Activated CD4-positive, CD25-positive, alpha-beta regulatory T cell treated with anti-CD3 and anti-CD28 coated beads, Interleukin-2, amount 50 U/mL, for 72 hours (primary cell): ENCODE measurements at places on chromosomes 2 and 18.

- DNase-seq = no peak
Observed at GRCh38 chr2:165494573-165494972, 25.1 kb downstream of the CSRNP3 start.

- DNase-seq = peak; percentile 63
Observed at GRCh38 chr18:23662309-23663263, at the start of gene ANKRD29. Gene ANKRD29, minus strand, starts transcription at chr18:23662911. Its CDS starts 181 bp downstream, at chr18:23662730.

DNA sequence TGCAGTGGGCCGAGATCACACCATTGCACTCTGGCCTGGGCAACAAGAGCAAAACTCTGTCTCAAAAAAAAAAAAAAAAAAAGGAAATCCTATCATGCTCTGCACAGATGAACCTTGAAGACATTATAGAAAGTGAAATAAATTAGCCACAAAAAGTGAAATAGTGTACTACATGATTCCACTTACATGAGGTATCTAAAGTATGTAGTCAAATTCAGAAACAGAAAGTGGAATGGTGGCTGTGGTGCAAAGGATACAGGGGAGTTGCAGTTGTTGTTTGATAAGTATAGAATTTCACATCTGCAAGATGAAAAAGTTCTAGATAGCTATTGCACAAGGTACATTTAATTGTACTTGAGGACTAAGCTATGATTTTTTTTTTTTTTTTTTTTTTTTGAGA is 5.2 kb downstream of the ZRANB3 start:
- DNase-seq = no peak

DNA sequence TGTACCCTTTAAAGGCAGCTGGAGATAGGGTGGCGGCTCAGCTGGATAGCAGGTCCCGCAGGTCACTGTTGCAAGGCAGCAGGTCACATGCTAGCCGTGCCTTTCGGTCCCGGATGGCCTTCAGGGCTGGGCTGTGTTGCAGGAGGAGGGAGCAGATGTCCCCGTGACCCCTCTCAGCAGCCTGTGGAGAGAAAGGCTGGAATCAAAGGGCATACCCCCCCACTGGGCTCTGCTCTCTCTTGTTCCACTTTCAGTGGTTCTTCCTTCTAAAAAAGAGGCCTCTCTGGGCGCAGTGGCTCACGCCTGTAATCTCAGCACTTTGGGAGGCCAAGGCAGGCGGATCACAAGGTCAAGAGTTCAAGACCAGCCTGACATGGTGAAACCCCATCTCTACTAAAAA is 4.4 kb upstream of the ANKRD23 start:
- DNase-seq = no peak

DNA sequence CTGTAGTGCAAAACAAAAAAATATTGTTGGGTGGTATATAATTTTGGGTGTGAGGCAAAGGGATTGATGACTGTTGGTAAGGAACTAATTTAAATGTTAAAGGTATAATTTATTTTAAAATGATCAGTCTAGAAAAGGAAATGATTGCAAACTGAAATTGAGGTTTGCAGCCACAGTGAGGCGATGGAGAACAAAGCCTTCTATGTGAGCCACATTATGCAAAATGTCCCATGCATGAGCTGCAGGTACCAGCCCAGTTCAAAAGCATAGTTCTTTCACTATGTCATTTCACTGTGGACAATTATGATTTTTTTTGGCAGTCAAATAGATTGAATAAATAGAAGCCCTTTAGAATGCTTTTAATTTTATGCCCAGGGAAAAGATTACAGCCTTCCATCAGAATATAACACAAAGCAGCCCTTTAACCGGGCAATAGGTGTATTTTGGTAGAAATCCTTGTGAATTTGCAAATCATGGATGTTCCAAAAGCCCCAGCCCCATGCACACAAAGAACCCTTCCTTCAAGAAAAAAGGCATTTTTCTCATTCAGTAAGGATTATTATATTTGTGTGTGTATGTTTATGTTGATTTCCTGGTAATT is 1.7 kb downstream of the MAP2 start:
- no peak for DNase-seq

- DNase-seq = no peak
Observed at GRCh38 chr2:31729442-31730092, 148.8 kb upstream of the SRD5A2 start.

DNA sequence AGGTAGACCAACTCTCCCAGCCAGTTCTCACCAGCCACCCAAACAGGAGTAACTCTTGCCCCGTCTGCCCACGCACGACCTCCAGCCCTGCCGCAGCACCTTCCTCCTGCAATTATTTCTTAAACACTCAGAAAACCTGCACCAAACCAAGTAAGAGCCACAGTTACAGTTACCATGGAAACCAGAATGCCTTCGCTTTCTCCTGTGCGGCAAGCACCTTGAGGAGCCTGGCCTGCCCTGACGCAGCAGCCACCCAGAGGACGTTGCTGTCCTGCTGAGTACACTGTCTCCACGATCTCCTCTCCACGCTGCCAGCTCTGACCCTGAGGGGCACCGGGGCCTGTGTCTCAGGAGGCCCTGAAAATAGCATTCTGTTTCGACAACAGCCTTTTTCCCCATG is 94.3 kb upstream of the SMIM21 start:
- no peak for DNase-seq

- DNase-seq = no peak
Observed at GRCh38 chr18:10453806-10454680, at the start of gene APCDD1. Gene APCDD1, plus strand, starts transcription at chr18:10454635. Its CDS starts 347 bp downstream, at chr18:10454982.

DNA sequence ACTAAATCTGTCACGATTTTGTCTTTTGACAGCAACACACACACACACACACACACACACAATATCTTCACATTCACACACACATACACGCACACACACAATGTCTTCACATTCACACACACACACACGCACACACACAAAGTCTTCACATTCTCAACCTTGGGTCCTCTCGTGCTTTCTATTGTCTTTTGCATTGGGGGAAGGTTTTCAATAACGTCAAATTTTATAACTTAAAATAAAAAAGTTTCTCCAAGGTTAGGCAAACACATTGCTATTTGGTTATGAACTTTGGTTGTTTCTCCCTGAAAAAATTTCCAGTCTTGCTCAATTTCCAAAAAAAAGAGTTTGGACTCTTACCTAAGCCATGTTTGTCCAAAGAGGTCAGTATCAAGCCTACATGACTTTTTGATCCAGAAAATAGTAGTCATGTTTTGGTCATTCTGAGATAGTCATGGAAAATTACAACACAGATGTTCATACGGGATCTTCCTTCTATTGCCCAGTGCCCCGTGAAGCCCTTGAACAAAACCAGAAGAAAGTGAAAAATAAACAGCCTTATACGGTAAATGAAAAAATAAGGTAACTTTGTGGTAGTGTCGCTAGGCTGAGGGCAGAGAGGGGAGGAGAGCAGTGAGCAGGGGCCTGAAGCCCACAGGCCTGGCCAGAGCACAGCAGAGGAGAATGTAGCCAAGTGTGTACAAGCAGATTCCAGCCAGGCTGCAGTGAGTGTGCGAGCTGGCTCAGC is 542.8 kb upstream of the ID2 start:
- no peak for DNase-seq

DNA sequence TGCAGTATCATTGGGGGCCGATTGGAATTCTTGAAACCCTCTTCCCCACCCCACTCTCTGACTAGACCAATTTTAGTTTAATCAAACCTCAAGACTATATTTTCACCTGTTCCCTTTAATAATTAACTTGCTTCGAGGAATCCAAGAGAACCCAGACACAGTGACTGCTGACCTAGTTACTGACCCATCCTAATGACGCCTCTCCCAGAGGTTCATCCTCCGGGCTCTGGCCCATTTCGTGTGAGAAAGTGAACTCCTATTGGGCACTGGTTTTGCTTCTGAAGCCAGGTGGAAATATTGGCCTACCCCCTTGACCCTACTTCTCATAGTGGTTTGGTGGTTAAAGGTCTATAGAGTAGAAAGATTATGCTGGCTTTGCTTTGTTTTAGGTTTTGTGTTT is 39.9 kb downstream of the RPL37A start:
- DNase-seq = no peak

DNA sequence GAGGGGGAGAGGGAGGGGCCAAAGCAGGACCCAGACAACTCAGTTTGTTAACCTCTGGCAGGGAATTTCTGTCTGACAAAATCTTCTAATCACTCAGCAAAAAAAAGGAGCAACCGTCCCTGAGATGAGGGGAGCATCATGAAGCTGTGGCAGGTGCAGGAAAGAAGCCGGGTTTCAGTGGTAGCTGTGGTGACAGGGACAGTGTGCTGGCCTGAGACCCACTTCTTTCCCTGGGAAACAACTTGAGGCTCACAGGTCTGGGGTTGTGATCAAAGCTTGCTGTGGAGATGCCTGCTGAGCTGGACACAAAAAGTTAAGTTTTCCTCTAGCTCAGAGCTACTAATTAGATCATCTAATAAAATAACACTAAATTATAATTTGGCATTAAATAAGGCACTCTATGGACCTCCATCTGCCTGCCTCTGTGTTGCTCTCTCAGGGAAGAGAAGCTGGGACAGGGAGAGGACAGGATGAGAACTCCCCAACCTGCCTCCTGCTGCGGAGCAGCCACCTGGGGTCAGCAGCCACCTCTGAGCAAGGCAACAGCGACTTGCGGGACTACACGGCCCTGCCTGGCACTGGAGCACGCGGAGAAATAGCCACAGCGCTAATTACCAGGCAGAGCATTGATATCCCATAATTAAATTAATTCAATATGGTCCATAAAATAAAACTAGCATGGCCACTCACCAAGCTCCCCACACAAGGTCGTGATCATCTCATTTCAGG is 104.6 kb upstream of the TEX51 start:
- no peak for DNase-seq

- no peak for DNase-seq
Observed at GRCh38 chr18:63887424-63887823, at the start of gene SERPINB2. Gene SERPINB2, plus strand, starts transcription at chr18:63887705. Its CDS starts 3,740 bp downstream, at chr18:63891445.

DNA sequence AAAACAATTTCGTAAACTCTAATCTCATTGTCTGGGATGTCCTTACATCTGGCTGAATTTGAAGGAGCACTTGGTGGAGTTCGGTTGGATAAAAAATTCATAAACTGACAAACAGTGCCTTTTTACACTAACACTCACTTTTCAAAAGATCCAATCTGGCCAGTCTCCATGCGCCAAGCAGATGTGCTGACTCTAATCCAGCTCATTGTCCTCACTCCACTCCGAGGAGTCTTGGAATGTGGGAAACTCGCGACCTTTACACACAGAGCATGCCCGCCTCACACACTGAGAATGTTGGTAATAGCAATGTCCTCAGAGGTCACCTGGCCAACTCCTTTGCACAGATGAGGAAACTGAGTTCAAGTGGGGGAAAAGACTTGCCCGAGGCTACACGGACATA is 66.8 kb downstream of the XDH start:
- no peak for DNase-seq

DNA sequence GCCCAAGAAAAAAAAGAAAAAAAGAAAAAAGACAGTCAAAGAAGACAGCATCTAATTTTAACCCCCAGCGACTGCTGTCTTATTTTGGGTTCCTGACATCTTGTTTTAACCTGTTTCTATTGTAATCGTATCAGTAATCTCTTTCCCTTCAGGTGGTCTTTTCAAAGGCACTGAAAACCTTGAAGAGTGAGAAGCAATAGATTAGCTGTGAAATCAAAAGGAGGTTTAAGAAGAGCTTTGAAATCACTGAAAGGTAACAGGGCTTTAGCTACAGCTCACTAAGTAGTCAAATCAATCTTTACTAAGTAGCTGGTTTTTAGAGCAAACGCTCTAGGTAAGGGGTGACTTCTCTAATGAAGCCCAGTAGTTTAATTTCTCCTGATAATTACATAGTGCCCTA is 5.4 kb upstream of the TANC1 start:
- no peak for DNase-seq

- no peak for DNase-seq
Observed at GRCh38 chr2:27960237-27960912, 69.8 kb downstream of the BABAM2 start.

DNA sequence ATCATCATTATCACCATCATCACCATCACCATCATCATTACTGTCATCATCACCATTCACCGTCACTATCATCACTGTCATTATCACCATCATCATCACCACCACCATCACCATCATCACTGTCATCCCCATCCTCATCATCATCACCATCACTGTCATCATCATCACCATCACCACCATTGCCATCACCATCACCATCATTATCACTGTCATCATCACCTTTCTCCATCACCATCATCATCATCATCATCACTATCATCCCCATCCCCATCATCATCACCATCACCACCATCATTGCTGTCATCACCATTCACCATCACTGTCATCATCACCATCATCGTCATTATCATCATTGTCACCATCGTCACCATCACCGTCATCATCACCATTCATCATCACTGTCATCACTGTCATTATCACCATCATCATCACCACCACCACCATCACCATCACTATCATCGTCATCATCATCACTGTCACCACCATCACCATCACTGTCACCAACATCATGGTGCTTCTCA is 9.8 kb downstream of the HPCAL1 start:
- no peak for DNase-seq

GRCh38 chr2:64354857-64355680 is 98.9 kb upstream of the LGALSL start:
- DNase-seq = no peak

DNA sequence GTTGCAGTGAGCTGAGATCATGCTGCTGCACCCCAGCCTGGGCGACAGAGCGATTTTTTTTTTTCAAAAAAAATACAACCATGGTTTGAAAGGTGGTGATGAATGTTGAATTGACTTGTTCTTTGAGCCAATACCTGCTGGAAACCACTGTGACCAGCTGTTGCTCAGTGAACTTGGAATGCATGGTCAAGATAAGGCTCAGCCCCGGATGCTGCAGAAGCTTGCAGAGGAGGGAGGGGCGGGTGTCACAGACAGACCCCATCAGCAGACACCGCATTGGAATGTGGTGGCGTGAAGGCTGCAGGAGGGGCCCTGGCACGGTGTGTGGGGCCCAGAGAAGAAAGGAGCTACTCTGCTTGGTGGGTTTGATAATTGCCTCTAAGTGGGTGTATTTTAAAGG is 91.6 kb downstream of the ITGB1BP1 start:
- no peak for DNase-seq

GRCh38 chr2:14910654-14911053 is 278.1 kb downstream of the LRATD1 start:
- no peak for DNase-seq

DNA sequence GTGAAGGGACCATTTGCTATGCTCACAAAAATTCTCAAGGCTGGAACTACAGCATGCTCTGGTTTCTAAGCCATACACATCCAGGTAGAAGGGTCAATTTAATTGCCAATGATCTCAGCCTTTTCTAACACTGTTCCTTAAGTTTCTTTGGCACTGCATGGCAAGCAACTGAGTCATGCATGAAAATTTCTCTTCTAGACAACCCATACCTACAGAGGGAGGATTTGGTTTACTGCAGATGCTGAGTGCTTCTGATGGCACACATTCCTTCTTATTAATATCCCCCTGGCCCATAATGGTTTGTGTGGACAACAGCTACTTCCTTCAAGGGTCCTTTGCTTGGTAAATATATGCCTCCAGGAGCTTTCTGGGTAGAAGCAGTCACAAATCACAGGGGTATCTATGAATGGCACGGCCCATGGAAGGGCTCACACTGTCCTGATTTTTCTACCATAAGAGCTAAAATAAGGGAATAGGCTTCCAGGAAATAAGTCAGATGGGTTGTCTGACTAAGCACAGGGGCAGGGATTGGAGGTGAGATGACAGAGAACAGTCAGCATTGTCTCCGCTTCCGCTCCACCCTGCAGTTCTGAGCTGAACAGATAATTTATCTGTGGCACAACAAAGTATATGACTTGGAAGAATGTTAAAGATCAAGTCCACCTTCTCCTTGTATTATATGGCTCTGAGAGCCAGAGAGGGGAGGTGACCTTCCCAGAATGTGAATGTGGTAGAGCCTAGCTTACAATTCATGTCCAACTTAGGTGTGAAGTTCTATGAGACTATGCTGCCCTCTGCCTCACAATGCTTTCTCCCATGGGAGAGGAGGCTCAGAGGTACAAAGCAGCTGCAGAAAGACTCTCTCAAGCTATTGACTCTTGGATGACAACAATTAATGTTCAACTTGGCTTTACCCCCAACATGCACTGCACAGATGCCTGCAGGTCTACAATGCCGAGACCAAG is 199.2 kb upstream of the TNP1 start:
- no peak for DNase-seq
